ENCODE measurements at places on chromosomes 3 and 15.

DNA sequence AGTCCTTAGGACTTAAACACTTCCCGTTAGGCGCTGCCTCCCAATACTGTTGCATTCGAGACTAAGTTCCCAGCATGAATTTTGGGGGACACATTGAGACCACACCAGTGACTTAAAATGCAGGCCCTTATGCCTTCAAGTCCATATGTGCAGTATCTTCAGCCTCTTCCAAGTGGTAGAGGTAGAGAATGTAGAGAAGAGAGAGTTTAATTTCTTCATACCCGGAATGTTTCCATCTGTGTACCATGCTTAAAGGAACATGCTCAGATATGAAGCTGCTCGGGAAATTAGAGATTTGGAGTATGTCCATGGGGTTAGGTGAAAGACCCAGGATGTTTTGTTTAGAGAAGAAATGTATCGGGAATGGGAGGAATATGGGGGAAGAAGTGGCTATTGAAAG is 12.6 kb downstream of the DUT start:
- no peak for DNase-seq

DNA sequence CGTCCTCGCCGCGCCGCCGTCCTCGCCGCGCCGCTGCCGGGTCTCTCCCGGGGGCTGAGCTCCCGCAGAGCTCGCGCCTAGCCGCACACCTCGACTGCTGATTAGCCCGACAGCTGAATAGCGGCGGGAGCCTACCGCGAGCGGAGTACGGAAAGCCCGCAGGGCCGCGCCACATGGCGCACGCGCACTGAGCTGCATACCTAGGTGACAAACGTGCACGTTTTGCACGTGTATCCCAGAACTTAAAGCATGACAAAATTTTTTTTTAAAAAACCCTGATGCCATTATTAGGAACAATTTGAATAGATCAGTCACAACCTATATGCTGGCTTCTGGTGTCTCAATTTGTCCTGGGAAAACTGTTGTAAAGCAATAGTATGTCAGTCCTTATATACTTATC is at the start of gene GOLGA8A:
Gene GOLGA8A, minus strand, starts transcription at position 122 of the 400 bp plus-strand sequence. CDS start 48,117 bp downstream, outside the sequence.
- DNase-seq = peak; percentile 89

DNA sequence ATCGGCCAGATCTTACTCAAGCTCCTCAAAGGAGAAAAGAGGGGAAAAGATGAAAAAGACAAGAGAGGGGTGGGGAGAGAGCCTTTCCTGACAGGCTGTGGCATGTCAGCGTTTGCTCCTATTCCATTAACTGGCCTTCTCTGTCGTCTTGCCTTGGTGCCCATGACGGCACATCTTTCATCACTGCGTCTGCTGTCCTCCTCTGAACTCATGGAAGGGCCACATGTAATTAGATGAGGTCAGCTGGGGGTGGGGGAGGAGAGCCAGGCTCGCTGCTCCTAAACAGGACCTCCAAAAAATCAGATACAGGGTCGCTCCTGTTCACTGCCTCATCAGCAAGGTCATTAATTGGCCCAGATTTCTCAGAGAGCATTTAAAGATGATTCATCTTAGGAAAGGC is 49.7 kb downstream of the LRTM1 start:
- DNase-seq = no peak

- DNase-seq = peak; percentile 69
Measured at GRCh38 chr3:46693038-46693891, at the start of gene ALS2CL. TSS of gene ALS2CL (minus strand) at chr3:46693679. CDS start at chr3:46689440, 4,239 bp downstream.

DNA sequence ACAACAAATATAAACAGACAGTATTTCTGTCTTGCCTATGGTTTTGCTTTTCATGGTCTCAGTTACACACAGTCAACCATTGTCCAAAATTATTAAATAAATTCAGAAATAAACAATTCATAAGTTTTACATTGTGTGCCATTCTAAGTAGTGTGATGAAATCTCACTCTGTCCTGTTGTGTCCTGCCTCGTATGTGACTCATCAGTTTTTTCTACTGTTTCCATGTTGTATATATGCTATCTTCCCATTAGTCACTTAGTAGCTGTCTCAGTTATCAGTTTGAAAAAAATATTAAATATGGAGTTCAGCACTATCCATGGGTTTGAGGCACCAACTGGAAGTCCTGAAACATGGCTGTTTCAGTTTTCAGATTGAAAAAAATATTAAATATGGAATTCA is 282.4 kb upstream of the GRM7 start:
- no peak for DNase-seq

DNA sequence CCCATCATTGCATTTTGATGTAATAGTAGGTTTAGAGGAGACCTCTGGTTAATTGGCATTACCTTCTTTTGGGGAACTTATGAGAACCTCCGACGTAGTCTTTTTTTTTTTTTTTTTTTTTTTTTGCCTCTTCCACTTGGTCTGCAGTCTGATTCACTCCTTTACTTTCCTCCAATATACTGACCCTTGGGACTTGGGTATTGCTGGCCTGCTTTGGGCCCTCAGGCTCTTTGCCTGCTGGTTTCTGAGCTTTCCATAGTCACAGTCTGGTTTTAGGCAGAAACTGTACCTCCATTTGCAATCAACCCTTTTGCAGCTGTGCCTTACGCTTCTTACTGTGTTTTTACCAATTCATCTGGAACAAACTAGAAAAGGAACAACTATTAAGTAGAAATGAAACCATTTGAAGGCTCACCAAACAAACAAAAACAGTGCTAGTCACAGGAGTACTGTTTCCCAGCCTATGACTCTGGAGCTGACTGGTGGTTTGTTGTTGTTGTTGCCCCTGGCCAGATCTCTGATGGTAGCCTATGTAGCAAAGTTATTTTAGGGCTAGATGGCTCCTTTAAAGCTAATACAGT is 272.8 kb downstream of the BBX start:
- DNase-seq = no peak

DNA sequence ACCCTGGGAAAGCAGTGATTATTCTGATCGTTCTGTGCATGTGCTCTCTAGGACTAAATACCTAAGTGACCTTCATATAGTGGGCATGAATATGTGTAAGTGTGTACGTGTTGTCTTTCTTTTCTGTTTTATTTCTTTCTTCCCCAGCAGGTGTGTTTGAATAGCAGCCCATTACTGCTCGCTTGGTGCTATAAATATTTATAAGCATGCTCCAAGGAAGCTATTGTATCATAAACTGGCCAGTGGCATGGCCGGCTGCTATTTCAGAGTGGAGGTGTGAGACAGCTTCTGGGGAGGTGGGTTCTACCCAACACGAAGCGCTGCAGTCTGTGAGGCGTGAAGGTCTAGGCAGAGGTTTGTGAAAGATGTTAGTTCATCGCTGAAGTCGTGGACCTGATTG is 641.8 kb downstream of the NTRK3 start:
- no peak for DNase-seq

DNA sequence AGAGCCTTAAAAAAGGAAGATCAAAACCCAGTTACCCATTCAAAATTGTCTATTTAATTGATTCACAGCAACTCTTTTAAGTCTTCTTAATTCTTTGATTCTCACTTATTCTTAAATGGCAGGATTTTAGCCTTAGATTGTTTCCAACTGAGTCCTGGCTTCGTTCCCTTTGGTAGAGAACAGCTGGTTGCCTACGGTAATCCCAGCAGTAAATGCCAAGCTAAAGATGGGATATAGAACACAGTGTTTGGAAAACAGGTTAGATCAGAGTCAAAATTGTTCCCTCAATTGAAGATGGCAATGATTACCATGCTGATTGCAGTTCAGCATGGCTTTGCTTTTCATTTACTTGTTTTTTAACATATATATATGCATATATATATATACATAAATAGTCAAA is 300.9 kb downstream of the PYDC2 start:
- DNase-seq = no peak

- DNase-seq = no peak
Measured at GRCh38 chr15:59885832-59886231, 118.3 kb upstream of the FOXB1 start.

GRCh38 chr3:141632779-141633374 is 105.2 kb upstream of the RNF7 start:
- no peak for DNase-seq

All from activated naive CD4-positive, alpha-beta T cell treated with anti-CD3 and anti-CD28 coated beads, Interleukin-2, amount 50 U/mL, for 16 hours (primary cell).